Stimulated activated CD4-positive, alpha-beta T cell treated with anti-CD3 and anti-CD28 coated beads, Interleukin-4, amount 100 ng/mL, for 4 hours (primary cell): ENCODE measurements at places on chromosomes 5 and 9.

DNA sequence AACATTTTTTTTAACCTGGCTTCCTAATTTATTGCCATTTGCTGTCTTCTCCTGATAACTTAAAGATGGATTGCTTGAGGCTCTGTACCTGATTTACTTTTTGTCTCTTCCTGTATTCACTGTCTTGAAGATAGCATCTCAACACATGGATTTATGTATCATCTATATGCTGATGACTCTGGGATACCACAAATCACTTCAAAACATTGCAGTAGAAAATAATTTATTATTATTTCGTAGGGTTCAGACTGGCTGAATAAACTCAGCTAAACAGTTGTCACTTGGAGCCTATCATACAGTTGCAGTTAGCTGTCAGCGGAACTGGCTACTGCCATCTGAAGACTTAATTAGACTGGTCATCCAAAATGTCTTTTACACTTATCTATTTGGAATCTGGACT is 1025.2 kb upstream of the CDH18 start:
- DNase-seq = no peak

GRCh38 chr9:127629468-127630081 is 17.5 kb downstream of the STXBP1 start:
- DNase-seq = no peak

GRCh38 chr5:125236981-125237380 is 490.5 kb upstream of the ZNF608 start:
- no peak for DNase-seq

DNA sequence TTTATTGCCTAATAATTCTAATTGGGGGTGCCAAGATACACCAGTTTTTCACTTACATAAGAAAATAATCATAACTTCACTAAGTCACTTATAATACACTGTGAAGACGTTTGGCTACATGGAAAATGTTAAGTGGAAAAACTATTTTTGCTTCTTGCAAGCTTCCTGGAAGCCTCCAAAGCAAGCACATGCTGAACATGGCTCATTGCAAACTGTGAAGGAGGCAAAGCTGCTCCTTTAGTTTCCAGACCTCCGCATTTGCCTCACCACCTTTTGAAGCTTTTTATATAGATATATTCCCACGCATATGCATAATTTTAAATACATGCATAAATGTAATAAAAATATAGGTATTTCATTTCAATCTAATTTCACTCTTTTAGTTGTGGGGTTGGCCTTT is 285.6 kb upstream of the PRDM9 start:
- DNase-seq = no peak

GRCh38 chr9:21690561-21690960 is 111.9 kb upstream of the MTAP start:
- no peak for DNase-seq

- no peak for DNase-seq
These were observed 44.2 kb downstream of the PSMB7 start for GRCh38 chr9:124370896-124371582.

DNA sequence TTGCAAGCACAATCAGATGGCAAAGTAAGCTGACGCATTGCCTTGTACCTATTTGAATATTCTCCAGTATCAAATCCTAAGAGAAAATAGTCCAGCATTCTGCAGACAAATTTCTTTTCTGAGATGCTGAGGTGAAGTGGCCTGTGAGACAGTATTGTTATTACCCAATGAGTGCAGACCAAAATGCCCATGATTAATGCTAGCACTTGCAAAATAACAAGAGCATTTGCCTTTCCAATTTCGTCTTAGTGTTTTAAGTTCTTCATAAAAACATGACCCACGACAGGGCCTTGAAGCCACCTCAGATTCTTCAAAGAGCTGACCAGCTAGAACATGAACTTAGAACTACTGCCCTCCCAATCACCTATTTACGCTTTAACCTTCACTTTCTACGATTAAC is 2.6 kb upstream of the IQGAP2 start:
- DNase-seq = no peak
